ENCODE measurements at places on chromosomes 2 and 18.

DNA sequence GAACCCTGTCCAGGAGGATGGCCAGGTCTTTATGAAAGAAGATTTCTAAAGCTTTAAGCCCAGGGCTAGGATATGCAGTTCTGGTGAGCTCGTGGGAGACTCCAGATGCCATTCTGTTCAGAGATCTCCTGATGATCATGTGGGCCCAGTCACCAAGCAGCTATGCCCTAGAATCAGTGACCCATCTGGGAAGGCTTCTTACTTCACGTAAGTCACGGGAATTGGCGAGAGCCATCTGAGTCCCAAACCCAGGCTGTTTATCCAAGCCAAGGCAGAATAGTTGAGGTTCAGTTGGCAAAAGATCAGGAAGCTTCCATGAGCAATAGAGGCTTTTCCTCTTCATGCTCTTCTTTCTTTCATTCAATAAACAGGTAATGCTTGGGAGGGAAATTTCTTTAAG lies 23.9 kb downstream of the ANTXR1 start:
- peak; percentile 85 for DNase-seq

DNA sequence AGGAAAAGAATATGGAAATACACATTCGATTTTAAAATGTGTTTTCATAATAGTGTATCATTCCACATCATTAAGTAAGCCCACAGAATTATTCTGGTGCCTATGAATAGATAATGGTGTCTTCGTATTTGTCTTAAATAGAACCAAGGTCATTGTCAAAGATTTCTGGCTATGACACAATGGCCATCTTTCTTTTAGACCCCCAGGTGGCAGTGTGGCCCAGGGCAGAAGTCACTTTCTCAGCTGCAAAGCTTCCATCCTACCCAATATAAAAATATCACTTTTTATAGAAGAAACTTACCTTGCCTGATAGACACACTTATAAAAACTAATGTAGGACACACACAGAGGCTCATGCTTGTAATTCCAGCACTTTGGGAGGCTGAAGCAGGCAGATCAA lies 57.5 kb downstream of the ZRANB3 start:
- peak; percentile 19 for DNase-seq

DNA sequence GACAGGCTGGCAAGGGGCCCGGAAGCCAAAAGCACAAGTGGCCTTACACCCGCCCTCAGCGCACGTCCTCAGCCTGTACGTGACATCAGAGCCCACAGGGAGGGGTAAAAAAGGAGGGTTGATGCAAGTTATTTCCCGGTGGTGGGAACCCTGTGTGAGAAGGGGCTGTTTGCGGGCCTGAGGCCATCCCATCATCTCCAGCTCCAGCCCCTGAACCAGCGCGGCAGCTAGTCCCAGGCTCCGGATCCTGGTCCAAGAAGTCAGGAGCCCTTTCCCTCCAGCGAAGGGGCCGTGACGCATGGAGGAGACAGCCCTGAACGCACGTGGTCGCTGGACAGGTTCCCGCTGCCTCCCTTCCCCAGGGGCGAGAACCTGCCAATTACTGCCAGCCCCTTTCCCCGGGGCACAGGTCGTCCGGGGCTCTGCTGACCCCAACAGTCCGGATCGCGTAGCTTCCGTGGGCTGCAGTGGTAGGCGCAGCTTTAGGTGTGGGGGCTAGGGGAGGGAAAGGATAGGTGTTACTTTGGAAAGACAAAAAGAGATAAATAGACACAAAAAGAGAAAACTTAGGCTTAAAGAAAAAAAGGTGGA lies 1.3 kb upstream of the LRP2 start:
- DNase-seq, result no peak

GRCh38 chr2:20616341-20616871 lies 34.5 kb downstream of the HS1BP3 start:
- DNase-seq, result no peak

DNA sequence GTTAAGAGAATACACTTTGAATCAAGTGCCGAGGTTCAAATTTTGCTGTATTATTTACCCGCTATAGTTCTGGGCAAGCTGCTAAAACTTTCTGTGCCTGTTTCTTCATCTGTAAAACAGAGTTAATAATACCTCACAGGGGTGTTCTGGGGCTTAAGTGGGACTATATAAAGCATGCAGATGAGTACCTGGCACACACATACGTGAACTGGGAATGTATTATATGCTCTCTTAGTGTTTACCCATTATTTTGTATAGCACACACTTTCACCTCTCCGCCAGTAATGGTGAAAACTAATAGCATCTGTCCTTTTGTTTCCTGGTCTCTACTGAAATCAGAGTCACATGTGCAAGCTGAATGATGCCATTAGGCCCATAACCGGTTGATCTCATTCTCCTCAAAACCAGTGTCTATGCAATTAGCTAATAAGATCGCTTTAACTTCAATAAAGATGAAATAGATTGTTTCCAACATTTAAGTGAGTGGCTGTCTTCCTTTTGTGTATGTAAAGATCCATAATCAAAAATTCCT lies 3.8 kb upstream of the CDKL4 start:
- no peak for DNase-seq

DNA sequence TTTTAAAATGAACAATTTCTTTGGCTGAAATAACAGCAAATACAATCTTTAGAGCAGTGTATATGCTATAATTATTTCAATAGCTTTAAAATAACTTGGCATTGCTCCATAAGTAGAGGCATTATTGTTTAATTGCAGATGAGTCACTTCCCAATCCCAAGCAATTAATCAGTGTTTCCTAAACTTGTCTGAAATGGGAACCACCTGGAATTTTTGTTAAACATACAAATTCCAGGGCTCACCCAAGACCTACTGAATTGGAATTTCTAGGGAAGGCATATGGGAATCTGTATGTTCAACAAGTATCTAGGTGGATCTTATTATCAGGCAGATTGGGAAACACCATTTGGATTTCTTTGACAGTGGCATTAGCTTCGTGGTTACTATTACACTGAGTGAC lies 27.1 kb upstream of the FMNL2 start:
- DNase-seq, result no peak

DNA sequence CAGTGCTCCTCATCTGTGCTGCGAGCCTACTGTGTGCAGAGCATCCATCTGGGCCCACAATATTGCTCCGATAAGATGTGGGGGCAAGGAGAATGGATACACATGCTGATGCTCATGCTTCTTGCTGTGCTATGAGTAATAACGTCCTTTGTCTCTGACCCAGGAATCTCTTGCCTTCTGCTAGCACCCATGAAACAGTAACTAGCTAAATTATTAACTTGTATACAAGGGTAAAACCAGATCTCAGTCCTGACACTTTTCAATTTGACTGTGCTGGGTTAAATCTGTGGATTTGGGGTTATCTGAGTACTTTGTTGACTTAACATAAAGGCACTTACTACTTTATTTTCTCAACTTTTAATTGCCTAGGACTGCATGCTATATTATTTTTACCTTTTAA lies 357.6 kb downstream of the SLC4A3 start:
- no peak for DNase-seq

DNA sequence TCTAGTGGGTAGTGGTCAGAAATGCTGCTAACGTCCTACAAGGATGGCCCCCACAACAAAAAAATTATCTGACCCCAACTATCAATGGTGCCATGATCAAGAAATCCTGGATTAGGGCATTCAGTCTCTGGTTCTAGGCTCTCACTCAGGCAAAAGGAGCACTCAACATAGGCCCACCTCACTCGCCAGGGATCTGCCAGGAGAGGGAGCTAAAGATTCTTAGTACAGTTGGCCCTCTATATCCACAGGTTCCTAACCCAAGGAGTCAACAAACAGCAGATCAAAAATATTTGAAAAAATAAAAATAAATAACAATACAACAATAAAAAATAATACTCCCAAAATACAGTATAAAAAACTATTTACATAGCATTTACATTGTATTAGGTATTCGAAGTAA lies 10.0 kb downstream of the SLC4A5 start:
- DNase-seq, result peak; percentile 40

- DNase-seq, result peak; percentile 96
These were observed 69.6 kb downstream of the MAP4K4 start for GRCh38 chr2:101766871-101767739.

DNA sequence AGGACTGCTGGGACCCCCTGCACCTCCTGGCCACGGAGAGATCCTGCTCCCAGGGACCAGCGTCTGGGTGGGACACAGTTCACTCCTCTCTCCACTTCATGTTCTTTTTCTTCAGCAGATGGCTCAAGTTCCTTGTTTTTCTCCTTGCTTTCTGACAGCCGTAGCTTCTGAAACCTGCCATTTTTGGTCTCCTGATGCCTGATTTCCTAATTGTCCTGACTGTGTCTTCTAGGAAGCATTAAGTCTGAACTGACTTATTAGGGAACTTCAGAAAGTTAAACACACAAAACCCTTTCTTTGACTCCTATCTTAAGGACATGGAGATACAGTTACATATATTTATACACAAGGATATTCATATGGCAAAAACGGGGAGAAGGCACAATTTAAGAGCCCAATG lies 22.7 kb downstream of the CNNM4 start:
- no peak for DNase-seq
